K562 (cell line): ENCODE measurements at places on chromosomes 7 and 10. TPM values are rescaled to one million over a fixed set of nuclear protein-coding genes. Genes with fewer than 3 reads are reported as not detected.

DNA sequence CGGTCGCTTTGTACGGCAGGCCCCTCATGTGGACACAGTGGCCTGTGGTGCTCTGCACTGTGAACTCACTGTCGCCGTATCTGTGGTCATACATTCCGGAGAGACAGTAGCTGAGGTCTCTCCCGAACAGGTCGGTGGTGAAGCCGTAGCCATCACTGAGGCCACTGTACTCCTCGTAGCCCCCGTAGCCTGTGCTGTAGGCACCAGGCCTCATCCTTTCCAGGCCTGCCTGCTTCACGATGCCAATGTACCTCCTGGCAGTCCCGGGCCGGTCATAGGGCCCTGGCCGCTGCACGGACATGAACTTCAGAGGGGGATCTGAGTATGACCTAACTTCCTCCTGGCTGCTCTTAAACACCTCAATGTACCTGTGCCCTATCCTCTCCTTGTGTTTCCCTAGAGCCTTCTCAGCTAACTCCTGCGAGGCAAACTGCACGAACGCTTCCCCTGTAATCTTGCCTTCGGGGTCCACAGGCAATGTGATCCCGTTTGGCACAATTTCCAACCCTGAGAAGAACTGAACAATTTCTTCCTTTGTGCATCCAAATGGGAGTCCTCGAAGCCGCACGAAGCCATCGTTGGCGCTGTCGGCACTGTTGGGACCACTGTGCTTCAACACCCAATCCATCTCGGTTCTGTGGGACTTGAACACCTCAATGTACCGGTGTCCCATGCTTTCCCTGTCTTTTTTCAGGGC lies 15.7 kb downstream of the FXYD4 start:
- H3K27ac ChIP-seq = no peak overlapping the region
- H3K36me3 ChIP-seq = peaks cover 75% of the 10 kb centered on the region
- H3K4me1 ChIP-seq = peaks cover 23% of the 10 kb centered on the region
- H3K27me3 ChIP-seq = no peaks in the 10 kb centered on the region
- no peak overlapping the region for H3K4me3 ChIP-seq

The SPOCK2 gene
- total RNA-seq = 0.63 and 0.86 TPM in 2 replicates

The APBB1IP gene
- 0.11 and 0.22 TPM in 2 replicates for total RNA-seq

DNA sequence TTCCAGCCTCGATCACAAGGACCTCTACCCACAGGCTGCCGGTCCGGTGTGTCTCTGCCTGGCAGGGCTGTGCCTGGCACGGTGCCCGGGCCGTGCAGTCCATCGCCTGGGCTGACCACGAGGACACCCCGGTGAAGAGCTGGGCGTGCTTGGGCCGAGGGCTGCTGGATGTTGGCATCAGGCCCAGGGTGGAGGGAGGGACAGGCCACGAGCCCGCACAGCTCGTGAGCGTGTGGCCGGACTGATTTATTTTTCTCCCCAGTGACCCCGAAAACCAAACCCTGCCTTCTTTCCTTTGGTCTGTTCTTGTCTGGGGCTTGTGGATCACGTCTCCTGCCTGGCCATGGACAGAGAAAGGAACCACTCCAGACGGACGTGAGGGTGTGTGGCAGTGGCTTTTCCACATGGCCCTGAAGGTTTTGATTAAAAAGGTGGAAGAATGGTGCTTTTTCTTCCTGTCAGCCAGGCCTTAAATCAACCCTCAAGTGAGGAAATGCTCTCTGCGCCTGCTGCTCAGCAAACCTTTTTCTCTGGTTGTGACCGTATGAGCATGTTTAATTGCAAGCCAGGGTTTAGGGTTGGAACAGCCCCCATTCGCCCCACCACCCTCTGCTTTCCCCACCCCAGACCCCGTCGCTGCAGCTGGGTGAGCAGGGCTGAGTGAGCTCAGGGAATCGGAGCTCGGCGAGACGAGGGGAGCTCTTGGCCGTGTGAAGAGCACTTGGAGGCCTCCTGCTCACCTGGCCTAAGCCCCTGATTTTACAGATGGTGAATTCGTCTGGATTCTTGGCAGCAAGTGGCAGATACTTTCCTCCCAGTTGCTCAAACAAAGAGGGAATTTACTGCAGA lies 130.1 kb downstream of the RGS10 start:
- DNase-seq = no peak
- peaks cover 14% of the 10 kb centered on the region for H3K27me3 ChIP-seq
- peaks cover 11% of the 10 kb centered on the region for H3K4me1 ChIP-seq
- no peak overlapping the region for H3K27ac ChIP-seq
- H3K36me3 ChIP-seq = no peaks in the 10 kb centered on the region

The AOC1 gene
- not detected in 2 replicates for total RNA-seq

The MRLN gene
- not detected in 2 replicates for total RNA-seq
